ENCODE measurements at places on chromosomes 2 and 18.

DNA sequence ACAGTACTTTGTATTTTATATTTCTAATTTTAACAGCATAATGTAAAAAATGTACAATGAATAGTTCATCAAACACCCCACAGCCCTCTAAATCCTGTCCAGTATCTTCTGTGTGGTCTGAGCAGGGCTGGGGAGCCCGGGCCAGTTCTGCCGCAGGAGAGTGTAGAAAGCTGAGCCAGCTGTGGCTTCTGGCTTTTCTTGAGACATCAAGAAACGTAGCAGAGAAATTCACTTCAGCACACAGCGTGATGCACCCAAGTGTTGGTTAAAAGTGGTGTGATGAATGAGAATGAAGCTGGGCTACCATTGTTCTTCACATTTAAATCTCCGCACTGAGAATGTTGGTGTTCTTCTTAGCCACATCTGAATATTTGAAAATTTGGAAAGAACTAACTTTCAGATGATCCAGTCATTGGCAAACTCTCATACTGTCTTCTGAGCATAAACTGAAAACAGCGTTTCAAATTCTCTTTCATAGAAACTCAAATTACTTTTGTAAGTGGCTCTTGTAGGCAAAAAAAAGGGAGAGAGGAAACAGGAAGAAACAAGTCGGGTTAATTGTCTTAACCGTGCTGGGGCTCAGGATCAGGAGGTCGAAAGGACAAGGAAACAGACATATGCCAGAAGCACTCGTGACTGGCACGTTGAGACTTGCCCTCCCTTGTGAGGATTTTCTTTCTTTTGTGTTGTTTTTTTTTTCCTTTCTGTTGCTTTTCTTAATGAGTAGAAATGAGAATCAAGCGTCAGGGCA, 23.4 kb upstream of the TMEM87B start:
- DNase-seq: no peak

GRCh38 chr2:176002688-176003210, 682 bp upstream of the LNPK start:
- DNase-seq: no peak

- no peak for DNase-seq
These were observed 205.5 kb downstream of the ZNF521 start for GRCh38 chr18:25146512-25146910.

- no peak for DNase-seq
These were observed 11.9 kb upstream of the TET3 start for GRCh38 chr2:73972846-73973245.

- no peak for DNase-seq
These were observed 471.2 kb upstream of the HS6ST1 start for GRCh38 chr2:128789776-128790455.

GRCh38 chr2:23618794-23619530, 234.0 kb downstream of the KLHL29 start:
- DNase-seq: no peak

DNA sequence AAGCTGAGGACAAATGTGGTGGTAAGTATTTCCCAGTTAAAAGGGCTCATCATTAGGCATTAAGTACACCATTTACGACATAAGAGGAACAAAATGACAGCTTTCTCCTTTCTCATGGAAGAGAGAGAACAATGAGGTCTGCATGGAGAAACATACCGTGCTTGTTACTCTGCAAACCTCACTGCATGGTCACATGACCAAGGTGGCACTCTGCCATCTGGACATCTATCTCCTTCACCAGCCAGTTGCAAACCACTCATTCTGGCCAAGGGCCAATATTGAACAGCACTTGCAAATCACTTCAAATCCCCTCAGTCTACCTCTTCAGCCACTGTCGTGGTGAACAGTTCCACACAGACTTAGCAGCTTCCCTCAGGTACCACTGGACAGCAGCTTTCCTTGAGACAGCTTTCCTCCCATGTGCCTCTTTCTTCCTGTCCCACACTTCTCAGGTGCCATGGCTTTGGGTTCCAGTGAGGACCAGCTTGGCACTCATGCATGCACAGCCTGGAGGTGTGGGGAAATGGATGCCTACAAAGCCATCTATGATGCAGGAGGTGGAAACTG, 29.5 kb upstream of the DPP4 start:
- DNase-seq: no peak

- no peak for DNase-seq
These were observed 43.0 kb downstream of the STAT1 start for GRCh38 chr2:190970873-190971506.

DNA sequence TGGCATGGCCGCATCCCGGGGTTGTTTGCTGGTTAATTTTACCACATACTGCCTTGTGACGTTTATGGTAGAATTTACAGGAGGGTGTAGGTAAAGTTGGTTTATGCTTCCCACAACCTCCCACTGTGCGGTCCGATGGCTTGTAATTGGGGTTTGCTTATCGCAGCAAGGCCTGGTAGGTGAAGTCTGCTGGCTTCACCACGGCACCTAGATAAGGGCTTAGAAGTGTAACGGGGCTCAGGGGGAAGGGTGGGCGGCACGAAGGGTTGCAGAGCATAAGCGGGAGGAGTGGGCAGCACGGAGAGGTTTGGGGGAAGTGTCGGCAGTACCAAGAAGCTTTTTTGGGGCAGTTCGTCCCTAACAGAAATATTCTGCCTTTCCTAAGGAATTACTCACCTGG, 39.0 kb upstream of the TMEM131 start:
- DNase-seq: no peak

- DNase-seq: no peak
These were observed 77.7 kb upstream of the PELI1 start for GRCh38 chr2:64221935-64222334.

DNA sequence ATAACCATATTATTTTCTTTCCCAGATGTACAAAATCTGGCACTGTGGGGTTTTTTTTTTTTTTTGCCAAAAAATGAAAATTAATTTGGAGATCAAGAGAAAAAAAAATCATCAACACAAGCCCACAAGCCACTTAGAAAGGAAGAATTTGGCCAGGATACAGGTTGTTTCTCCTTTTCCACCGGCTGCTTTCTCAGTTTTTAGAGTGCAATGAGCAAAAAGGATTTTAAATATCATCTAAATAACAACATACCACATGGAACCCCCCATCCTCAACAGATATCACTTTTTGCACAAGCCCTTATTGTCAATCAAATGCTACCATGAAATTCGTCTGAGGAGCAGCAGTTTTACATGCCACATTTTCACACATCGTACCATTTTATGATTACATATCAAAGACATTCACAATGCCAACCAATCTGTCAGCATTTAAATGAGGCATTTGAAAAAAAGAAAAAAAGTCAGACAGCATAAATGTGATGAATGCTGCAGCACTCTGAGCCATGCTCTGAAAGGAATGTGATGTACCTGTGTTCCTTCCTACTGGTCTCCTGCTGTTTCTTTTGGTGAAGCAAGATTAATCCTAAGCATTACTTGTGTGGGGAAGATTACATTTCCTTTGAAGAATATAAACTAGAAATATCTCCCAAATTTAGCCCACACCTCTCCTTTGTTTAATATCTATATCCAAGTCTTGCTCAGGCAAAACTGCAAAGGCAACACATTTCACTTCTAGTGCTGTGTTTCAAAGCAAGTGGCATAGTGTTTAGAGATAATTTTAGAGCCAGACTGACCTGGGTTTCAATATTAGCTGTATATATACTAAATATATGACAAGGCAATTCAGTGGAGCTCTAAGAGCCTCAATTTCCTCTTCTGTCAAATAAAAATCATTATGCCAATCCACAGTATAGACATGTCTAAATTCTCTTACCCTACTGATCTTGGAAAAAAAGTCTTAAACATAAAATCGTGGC, 391.3 kb downstream of the CMPK2 start:
- no peak for DNase-seq

GRCh38 chr18:12325726-12326245, 17.7 kb downstream of the TUBB6 start:
- no peak for DNase-seq

DNA sequence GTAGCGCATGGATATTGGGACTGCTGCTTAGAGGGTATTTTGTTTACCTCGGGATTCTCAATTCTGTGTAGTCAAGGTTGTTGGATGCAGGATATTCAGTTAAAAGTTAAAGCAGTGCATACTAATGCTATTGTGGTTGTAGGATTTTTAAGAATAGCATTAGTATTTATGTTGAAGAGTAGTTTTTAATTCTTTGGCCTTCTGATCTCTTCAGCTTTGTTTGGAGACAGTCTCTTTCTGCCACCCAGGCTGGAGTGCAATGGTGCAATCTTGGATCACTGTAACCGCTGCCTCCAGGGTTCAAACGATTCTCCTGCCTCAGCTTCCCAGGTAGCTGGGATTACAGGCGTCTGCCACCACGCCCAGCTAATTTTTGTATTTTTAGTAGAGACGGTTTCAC, 1.5 kb downstream of the RHBDD1 start:
- DNase-seq: no peak

DNA sequence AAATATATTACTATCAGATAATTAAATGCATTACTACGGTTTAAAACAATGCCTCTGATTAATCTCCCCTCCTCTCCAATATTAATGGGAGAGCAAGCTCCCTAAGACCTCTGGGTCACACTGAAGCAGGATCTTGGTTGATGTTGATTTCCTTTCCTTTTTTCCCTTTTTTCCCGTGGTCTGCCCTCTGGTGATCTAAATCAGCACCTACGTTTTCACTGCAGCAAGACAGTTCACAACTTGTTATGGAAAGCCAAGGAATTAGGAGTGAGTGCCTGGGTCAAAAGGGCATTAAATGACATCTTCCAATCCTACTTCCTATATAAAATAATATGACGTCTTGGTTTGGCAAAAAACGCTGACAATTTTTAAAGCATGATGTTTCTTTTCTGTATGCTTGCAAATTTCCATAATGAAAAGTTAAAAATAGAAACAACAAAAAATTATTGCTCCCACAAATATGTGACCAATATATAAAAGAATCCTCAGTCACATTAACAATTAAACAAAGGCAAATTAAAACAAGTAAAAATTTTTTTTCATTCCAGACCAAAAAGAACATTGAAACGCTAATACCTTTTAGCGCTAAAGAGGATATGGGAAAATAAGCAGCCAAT, 7.9 kb upstream of the CFAP36 start:
- no peak for DNase-seq

GRCh38 chr2:120738117-120738516, 2.4 kb downstream of the GLI2 start:
- DNase-seq: no peak

GRCh38 chr2:8086357-8086756, 595.5 kb upstream of the ID2 start:
- DNase-seq: no peak

- DNase-seq: no peak
These were observed 117.6 kb upstream of the EML6 start for GRCh38 chr2:54605836-54606235.

GRCh38 chr2:146386096-146386495, 1458.7 kb upstream of the ACVR2A start:
- no peak for DNase-seq

DNA sequence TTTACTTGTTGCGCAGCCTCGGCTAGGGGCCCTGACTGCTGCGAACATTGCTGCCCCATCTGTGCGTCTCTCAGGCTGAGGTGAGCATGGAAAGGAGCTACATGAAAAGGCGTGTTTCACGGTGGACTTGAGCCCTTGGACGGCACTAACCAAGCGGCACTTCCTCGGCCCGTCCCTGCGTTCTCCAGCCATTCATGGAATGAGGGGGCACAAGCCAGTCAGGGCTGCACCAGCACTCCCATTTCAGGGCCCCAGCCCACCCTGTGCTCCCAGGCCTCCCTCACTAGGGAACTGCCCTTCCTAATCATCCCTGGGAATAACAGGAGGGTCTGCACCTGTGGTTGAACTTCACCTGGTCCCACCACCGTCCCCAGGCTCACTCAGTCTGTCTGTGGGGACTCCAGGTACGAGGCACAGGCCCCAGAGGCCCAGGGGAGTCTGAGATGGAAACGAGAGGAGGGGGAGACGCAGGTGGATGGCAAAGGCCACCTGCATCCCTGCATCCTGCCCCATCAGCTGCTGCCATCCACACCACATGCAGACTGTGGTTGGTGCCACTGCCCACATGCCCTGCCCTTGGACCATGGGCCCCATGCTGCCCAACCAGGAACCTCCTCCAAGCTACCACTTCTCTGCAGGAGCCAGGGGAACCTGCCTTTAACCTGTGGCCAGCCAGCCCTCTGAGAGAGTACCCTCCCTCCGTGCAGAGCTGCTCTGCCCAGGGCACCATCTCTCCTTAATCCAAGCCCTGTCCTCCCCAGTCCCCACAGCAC, 99.7 kb downstream of the EIPR1 start:
- no peak for DNase-seq

DNA sequence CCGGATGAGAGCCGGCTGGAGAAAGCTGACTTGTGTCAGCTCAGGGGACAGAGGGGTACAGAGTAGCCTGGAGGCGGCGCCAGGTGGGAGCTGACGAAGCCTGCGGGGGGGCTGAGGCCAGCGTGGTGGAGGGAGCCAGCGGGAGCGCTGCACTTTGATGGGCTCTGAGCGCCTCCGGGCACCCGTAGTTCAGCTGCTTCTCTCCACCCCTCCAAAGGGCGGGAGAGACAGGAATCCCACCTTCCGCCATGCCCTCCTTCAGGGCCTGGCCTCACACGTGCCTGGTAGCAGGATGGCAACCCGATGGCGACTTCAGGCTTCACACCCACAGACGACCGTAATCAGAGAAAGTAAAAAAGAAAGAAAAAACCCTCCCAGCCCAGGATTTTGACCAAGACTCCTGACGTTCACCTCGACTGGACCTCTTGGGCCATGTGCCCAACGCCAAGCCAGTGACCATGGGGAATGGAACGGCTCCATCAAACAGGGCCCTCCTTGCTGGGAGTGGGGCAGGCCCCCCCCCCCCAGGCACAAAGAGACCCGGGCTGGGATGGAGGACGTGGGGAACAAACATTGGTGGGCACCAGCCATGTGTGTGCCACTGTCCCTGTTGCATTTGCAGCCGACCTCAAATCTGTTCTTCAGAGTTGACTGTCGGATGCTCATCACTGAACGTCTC, 60.7 kb upstream of the ASAP2 start:
- DNase-seq: no peak

GRCh38 chr18:44895176-44895798, 214.6 kb downstream of the SETBP1 start:
- DNase-seq: peak; percentile 24

GRCh38 chr2:164954954-164955701, at the start of gene SLC38A11:
SLC38A11 (minus strand) TSS chr2:164955525; CDS start chr2:164955247, 278 bp downstream.
- DNase-seq: no peak

DNA sequence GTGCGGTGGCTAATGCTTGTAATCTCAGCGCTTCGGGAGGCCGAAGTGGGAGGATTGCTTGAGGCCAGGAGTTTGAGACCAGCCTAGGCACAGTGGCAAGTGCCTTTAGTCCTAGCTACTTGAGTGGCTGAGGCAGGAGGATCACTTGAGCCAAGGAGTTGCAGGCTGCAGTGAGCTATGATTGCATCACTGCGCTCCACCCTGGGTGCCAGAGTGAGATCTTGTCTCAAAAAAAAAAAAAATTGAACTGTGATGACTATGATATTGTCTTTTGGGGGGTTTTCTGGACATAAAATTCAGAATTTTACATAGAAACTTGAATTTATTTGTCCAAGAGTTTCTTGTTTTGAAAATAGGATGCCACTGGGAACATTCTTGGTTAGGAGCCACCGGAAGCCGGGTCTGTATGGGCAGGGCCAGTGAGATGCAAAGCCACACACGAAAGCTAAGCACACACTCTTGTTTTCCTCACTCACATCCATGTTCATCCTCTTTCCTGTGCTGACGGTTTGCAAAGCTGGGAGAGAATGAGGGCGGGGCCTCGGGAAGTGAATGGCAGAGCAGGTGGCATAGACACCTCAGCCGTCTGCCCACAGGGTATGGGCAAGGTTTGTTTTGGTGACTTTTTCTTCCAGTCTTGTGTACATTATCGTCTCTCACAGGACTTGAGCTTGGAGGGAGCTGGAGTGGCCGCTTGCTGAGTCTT, 12.6 kb downstream of the AGAP1 start:
- DNase-seq: no peak

- DNase-seq: no peak
These were observed 270.7 kb downstream of the TCF4 start for GRCh38 chr18:55317324-55317723.

GRCh38 chr18:4544142-4544541, 89.0 kb upstream of the DLGAP1 start:
- no peak for DNase-seq
